ENCODE measurements at places on chromosomes 13 and 19.

- DNase-seq = no peak
Observed at GRCh38 chr13:46894568-46894967, 2.3 kb downstream of the HTR2A start.

GRCh38 chr19:15396436-15396835 is 16.8 kb upstream of the AKAP8 start:
- DNase-seq = no peak

DNA sequence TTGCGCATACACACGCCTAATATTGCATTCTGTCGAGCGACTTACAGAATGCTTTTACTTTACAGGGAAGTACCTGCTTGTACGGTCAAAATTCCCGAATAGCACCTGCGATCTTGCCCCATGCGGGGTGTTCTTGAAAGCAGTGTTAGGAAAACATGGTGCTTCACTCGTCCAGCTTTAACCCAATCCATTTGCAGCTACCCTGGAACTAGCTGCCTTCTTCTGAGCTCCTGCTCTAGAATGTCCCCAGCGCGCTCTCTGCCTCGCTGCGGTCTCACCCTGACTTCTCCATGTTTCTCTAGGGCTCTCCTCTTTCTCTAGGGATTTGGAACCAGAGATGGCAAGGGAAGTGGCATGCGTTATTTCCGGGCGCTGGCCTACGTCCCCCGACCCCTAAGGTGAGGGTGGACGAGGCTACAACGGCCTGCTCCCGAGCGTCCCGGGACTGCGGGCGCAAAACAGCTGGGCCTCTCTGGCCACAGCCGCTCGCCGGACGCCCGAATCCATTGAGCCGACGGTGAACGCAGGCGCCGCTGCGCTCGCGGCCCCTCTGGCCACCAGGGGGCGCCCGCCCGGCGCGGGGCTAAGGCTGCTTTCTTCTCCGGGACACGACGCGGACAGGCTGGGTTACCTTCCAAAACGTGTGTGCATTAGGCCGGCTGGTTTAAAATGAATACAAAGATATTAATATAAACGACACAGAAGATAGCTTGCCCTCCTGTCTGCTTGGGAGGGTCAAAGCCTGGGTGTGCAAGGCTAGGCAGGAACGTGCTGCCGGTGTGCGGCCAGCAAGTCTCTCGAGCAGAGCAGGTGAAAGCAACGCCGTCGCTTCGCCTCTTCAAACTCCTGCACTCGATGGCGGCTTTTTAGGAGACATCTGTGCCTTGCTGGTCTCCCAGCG is 1.8 kb upstream of the SPRY2 start:
- DNase-seq = peak; percentile 69

- peak; percentile 56 for DNase-seq
Observed at GRCh38 chr19:23436318-23436717, 41.0 kb upstream of the ZNF91 start.

DNA sequence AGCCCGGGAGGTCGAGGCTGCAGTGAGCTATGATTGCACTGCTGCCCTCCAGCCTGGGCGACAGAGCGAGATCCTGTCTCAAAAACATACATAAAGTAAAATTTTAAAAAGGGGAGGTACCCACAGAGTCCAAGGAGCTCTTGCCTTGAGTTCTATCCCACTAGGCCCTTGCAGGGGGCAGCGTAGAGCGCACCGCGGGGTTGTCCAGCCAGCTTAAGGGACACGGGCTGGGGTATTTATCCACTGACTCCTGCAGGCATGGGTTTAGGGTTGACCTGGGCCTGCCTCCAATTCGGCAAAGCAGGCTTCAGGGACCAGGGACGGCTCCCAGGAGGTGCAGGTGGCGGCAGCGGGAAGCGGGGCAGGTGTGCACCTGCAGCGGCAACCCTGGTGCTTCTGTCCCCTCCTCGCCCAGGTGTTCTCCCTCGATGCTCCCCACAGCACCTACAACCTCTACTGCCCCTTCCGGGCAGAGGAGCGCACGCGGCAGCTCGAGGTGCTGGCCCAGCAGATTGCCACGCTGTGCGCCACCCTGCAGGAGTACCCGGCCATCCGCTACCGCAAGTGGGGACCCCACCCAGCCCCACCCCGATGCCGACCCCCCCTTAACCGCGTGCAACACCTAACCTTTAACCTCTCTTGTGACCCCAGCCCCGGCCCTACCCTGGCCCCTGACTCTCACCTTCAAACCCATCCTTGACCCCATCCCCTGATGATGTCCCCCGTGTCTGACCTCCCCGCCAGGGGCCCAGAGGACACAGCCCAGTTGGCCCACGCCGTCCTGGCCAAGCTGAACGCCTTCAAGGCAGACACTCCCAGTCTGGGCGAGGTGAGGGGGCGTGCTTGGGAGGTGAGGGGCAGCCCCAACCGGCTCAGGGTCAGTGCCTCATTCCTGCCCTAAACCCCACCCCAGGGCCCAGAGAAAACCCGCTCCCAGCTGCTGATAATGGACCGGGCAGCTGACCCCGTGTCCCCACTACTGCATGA is 4.7 kb downstream of the STXBP2 start:
- DNase-seq = peak; percentile 55

- DNase-seq = no peak
Observed at GRCh38 chr13:51044023-51044665, 66.9 kb downstream of the C13orf42 start.

DNA sequence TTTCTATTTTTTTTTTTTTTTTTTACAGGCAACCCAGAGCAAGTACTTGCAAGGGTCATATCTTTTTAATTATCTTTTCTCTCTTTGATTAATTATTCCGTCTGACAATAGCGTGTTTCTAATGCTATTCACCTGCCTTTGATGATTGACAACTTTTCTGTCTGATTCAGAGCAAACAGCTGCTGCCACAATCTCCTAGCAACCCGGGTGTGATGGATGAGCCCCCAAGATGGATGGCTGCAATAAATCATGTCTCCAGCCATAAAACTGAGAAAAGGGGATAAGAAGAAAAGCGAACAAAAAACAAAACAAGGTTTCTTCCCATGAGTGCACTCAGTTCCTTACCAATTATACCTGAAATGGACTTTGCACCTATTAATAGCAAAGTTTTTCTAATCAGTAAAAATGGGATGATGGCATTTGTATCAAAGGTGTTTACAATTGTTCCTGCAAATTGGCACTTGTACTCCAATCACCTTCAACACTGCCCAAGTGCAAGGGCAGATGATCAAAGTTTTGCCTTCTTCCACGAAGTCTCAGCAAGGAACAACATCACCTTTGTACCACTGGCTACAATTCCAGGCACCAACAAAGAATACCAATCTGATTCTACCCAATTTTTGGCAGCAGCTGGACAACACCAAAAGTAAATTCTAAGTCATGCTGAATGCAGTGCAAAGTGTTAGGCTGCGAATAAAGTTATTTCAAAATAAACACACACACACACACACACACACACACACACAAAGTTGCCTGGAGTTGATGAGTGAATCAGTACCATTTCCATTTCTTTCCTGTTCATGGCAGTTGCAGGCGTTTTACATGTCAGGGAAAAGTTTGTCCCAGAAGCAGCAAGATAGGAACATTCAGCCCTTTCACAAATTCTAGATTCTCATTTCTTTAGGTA is 12.0 kb downstream of the TSHZ3 start:
- DNase-seq = no peak

DNA sequence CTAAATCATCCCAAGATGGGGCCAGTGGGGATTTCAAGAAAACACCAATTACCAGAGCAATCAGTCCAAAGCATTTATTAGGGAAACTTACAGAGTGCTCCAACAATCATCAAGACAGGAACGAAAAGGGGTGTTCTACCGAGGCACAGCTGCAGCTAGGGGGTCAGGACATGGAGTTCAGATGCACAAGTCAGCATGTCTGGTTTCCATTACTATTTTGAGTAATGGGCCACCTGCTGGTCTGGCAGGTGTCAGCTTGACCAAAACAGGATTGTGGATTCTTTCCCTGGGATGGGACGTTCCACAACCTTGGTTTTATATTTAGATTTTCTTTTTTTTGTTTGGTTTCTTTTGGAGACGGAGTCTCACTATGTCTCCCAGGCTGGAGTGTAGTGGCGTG is 3.9 kb upstream of the UBL5 start:
- no peak for DNase-seq

DNA sequence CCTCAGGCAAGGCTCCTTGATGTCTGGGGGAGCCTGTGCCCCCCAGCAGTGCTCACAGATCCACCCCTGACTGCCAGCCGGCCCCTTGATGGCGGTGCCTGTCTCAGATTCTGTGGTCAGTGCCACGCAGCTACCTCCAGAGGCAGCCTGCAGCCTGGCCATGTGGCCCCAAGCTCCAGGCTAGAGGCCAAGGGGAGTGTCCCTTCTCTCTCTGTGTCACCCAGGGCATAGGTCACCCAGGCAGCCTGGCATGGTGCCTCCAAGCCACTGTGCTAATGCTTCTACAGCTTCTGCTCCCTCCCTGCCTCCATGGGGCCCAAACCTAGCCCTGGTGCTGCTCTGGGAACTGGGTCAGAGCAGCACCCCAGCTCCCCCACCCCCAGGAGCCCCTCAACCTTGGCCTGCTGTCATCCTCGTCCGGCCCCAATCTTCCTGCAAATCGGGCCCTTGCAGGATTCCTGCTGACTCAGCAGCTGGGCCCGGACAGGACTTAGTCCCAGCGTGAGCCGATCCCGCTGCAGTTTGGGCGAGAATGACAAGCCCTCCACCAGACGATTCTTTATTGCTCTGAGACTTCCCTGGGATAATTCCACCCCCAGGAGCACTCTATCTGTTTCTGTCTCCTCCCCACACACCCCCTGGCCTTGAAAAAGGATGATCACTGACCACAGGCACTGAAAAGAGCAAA is 2.8 kb upstream of the ARL11 start:
- DNase-seq = no peak

DNA sequence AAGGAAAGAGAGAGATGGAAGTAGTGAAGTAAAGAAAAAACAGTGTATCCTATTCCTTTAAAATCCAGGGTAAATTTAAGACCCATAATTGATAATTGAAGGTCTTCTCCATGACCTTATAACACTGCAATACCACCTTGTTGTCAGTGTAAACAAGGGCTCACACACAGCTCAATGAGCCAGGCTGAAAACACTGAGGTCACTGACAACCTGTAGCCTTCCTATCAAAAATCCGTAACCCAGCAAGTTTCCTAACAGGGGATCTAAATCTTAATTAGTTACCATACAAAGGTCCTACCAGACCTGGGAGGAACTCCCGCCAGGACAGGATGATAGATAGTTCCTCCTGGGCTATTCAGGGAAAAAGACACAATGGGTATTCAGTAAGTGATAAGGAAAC is 1677.1 kb downstream of the OLFM4 start:
- DNase-seq = no peak

DNA sequence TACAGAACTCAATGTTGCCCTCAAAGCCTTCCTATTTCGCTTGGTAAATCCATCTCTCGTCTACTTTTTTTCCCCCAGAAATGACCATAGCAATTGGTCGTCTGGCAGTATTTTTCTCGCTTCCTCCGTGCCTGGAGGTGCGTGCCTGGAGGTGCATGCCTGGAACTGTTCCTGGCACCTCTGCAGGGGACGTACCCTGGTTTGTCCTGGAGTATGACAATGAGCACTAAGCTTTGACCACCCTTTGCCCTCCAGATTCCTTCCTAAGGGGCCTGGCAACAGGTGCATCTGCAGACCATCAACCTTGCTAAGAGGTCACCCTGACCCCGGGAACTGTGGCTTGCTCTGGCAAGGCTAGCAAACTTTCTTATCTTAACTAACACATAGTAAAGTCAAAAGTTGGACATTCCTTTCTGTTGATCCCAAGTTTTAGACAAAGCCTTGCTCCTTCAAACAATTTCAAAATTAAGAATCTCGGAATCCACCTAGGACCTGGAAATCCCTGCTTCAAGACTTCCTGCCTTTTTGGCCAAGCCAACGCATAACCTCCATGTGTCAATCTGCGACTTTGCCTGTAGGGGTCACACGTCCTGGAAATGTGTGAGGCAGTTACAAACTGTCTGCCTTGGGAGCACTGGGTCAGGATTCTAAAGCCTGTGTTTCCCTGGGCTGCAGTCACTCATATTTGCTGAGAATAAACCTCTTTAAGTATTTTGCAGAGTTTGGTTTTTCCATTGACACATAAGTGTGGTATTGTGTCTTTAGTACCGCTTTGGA is 28.8 kb upstream of the TUBGCP3 start:
- peak; percentile 74 for DNase-seq

DNA sequence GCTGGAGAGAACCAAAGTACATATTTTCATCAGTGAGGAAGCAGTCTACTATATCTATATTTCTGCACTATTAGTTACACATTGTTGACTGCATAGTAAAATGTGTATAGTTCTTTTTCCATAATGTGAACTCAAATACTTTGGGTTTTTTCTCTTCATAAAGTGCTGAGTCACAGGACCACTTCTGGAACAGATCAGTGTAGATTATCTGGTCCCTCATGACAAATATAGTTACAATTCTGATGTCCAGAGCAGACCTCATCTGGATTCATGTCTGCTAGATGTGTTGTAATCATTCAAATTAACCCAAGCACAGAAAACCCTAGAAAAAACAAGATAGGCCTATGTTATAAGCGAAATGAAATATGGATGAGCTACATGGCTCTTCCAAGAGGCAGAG is 171.4 kb downstream of the SUCLA2 start:
- DNase-seq = no peak

DNA sequence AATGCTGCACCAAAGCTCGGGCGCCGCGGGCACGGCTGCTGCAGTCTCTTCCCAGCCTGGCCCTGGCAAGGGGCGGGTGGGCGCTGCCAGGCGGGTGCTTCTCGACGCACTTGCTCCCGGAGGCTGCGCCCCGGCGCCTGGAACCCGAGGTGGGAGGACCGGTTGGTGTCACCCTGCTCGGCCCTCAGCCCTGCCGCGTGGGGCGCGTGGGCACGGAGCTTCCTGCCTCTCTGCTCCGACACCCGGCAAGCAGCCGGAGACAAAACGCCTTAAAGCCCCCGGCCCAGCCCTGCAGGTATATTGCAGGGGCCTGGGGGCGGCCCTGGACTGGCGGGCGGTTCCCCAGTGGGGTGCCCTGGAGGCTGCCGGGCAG is 34.7 kb downstream of the BTBD2 start:
- no peak for DNase-seq

GRCh38 chr19:39265321-39265916 is 2.8 kb upstream of the IFNL2 start:
- no peak for DNase-seq

DNA sequence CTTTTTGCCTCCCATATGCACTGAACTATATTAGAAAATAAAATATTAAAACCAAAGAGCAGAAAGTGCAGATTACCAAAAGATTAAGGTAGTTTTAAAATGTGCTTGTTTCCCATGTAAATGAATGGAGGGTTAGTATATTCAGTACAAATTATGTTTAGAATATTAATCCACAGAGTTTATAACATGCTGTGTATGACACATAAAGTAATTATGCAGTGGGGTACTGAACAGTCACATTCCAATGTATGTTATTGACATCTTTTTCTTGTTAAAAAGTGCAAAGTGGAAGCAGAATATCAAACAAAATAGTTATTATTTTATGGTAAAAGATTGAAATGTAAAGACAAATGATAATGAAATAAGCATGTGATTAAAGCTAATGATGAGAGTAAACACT is 79.3 kb downstream of the GPC6 start:
- DNase-seq = no peak

GRCh38 chr19:20662421-20663105 is 1.2 kb upstream of the ZNF626 start:
- no peak for DNase-seq

Measured in NAMALWA (cell line).